Gastroesophageal sphincter (tissue), 4 donors: ENCODE measurements at places on chromosomes 16 and 17. TPM values are rescaled to one million over a fixed set of nuclear protein-coding genes. Genes with fewer than 3 reads are reported as not detected.

- no peak for ATAC-seq
Measured at GRCh38 chr17:34562387-34562786, 17.0 kb upstream of the TMEM132E start.

GRCh38 chr17:42904110-42904469, 3.5 kb downstream of the G6PC1 start:
- no peak for ATAC-seq

- no peak for ATAC-seq
Measured at GRCh38 chr17:603406-604114, 111.1 kb downstream of the VPS53 start.

VTN gene
- total RNA-seq: 0.27 TPM

TENT4B gene
- 13.9 TPM for total RNA-seq

- no peak for ATAC-seq
Measured at GRCh38 chr16:64290461-64290860, 831.4 kb downstream of the CDH11 start.

DPEP2 gene
- 2.3 TPM for total RNA-seq

- ATAC-seq: peak; percentile 46
Measured at GRCh38 chr17:48612854-48613691, 2.0 kb downstream of the HOXB8 start.

TBC1D3 gene
- not detected for total RNA-seq

DNA sequence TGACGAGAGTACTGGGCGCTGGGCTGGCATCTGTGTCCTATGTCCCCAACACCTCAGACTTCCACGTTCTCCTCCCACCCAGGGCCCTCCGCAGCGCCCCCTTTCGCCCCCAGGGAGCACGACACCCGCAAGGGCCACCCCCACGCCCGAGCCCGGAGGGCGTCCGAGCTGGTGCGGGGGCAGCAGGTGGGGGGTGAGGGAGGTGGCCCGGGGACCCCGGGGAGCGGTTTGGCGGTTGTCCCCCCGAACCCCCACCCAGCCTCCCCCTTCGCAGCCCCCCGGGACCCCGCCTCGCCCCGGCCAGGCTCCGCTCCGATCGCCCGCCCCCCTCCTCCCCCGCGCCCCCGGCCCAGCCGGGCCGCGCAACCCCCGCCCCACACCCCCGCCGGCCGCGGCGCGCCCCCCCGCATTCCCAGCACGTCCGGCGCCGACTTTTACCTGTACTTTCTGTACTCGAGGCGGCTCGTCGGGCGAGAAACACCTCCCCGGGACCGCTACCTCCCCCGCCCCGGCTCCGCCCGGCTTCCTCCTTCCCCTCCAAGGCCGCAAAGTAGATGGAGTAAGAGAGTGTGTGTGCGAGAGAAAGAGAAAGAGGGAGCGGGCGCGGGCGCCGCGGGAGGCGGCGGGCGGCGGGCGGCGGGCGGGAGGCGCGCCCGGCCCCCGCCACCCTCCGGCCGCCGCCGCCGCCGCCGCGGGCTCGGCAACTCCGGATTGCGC, 901 bp downstream of the CDYL2 start:
- ATAC-seq: no peak

DNA sequence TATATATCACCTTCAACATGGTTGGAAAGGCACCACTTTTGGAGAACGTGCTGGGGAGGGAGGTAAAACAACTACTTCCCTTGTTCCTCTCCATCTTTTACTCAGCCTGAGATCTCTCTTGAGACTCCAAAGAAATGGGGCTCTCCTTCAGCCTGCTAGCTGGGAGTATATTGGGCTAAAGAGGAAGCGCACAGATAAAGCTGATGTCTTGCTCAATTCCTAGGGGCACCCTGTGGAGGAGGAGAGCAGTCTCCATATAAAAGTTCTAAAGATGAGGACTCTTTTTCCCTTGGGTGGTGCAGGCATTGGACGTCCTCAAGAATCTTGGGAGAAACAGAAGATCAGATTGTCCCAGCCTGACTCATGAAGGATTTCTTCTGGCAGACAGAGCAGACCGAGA, 4.6 kb upstream of the ETV4 start:
- ATAC-seq: no peak

DNA sequence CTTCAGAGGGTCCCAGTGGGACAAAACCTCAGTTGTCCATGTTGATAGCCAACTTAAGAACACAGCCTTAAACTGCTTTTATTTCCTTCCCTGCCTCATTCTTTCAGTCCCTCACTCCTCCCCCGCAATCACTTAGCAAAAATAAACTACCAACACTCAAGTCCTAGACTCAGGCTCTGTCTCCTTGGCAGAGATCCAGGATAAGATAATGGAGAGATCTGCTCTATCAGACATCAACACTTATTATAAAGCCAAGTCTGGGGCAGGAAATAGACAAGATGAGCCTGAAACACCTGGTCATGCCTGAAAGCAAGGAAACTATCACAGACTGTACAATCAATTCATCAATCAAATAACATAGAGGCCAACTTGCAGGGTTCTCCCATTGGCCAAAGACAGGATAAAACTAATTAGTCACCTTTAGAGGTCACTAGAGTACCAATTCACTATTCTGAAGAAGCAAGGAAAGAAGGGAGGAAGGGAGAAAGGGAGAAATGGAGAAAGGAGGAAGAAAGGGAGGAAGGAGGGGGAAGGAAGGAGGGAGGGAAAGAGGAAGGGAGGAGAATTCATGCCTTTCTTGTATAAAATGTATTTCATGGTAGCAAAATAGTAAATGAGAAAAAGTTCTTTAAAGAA, 15.7 kb downstream of the HYDIN start:
- ATAC-seq: no peak

ZFP3 gene
- 5.8 TPM for total RNA-seq

KCNAB3 gene
- total RNA-seq: 0.58 TPM

DNA sequence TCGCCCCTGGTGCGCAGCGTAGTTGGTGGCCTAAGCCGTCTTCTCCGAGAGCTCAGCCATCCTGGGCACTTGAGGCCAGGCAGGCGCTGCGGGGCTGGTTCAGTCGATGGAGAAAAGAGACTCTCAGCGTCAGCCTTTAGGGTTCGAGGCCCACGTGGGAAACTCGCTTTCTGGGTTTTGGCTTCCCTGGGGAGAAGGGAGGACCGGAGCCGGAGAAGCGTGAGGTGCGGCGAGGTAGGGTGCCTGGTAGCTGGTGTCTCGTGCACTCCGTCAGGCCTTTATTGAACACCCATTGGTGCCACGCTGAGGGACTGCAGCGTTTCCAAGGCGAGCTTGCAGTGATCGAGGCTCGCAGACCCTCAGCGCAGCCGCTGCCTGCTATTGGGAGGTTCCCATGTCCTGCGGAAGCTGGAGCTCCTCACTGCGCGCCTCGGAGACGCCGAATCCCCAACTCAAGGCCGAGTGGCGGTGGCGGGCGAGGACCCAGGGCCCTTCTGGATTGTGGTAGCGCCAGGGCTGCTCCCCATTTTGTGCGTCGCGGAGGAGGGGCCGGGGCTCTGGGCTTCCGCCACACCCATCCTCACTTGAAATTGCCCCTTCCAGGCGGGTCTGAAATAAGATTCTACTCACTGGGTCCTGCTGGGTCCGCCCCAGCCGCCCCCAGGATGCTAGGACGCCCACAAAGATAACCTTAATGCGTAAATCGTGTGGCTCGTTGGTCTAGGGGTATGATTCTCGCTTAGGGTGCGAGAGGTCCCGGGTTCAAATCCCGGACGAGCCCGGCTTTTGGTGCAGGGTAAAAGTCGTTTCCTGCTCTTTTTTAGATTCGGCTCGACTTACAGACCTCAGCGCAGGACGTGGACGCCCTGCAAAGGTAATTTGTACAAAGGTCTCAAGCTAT, 1.2 kb downstream of the OR1F1 start:
- ATAC-seq: no peak

DNA sequence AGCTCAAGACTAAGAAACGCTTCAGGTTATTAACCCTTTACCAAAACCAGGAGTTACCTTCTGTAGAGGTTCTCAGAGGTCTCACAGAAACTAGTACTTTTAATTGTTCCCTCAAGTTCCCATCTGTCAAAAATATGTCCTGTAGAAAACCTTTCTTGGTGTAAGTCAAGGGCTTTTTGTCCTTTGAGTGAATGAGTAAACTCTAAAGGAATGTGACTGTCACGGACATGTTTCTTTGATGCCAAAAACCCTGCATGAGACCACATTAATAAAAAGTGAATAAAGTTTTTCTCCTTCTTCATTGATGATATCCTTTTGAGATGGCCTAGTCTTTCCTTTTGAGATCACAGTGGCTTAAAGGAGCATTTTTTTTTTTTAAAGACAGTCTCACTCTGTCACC, 102.9 kb downstream of the NLK start:
- no peak for ATAC-seq

TBX21 gene
- not detected for total RNA-seq

GRCh38 chr16:87263418-87264052, 53.7 kb downstream of the C16orf95 start:
- ATAC-seq: no peak

DNA sequence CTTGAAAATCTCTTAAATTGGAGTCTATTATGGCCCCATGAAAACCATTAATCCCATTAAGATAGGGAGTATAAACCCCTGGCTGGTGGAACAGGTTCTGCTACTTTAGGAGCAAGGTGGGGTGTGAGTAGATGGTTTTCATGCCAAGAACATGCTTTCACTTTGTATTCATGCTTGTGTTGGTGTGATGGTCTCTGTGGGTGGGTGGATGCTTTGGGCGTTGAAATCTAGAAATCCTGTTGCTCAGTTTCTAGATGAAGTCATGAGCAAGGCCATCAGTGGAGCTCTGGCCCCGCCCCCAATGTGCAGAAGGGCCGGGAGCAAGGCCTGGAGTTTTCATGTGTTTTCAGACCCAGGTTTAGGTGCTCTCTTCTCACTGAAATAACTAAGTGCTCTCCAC, 20.1 kb downstream of the PLD6 start:
- ATAC-seq: no peak

KCNJ2 gene
- 11.3 TPM for total RNA-seq

DNA sequence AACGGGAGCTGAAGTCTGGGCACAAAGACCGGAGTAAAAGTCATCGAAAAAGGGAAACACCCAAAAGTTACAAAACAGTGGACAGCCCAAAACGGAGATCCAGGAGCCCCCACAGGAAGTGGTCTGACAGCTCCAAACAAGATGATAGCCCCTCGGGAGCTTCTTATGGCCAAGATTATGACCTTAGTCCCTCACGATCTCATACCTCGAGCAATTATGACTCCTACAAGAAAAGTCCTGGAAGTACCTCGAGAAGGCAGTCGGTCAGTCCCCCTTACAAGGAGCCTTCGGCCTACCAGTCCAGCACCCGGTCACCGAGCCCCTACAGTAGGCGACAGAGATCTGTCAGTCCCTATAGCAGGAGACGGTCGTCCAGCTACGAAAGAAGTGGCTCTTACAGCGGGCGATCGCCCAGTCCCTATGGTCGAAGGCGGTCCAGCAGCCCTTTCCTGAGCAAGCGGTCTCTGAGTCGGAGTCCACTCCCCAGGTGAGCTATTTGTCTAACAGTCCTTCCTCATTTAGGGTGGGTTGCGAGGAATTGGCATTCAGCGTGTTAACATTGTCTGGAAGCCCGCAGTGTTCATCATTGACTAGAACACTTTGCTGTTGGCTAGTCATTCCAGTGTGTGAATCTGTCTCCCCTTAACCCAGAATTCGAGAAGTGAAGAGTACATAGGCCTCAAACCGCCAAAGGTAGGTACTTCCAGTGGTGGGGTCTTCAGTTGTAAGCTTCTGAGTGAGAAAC, 1.5 kb downstream of the CDK12 start:
- no peak for ATAC-seq

DNA sequence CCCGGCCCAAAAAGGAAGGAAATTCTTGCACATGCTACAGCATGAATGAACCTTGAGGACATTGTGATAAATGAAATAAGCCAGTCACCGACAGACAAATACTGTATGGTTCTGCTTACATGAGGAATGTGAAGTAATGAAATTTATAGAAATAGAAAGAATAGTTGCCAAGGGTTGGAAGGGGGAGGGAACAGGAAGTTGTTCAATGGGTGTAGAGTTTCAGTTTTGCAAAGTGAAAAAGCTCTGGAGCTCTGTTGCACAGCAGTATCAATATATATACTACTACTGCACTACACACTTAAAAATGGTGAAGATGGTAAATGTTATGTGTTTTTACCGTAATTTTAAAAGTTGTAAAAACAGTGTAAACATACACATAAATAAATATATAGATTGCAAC, 43.7 kb downstream of the PKD1L3 start:
- ATAC-seq: no peak

GRCh38 chr16:73912281-73912680, 384.3 kb upstream of the PSMD7 start:
- no peak for ATAC-seq

SPATA32 gene
- not detected for total RNA-seq

DNA sequence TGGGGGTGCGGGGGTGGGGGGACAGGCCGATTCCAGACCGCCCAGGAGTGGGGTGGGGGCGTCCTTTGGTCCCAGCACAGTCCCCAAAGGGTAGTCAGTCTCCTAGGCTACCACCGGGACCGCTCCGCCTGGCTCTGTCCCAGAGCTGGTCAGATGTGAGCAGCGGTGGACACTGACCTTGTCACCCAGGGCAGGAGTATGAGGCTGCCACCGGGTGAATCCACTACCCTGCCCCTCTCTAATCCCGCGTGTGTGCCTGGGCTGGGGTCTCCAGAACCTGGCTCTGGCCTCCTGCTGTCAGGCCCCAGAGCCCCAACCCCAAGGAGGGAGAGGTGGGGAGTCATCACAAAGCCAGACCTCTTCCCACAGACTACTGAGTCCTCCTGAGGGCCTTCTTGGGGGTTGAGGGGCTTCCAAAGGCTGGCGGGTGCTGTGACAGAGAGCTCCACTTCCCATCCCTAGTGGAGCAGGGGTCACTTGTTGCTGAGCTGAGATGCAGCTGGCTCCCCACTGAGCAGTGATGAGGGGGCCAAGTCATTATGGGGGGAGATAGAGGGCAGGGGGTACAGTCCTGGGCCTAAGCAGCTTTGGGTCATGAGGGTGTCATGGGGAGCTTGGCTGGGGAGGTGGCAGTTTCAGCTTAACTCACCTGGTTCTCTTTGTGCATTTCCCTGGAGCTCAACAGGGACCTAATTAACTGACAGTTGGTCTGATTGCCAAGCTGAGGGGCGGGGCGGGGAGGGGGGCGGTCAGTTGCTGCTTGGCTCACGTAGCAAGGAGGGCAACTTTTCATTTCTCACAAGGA, 1.2 kb downstream of the PPP1R1B start:
- ATAC-seq: peak; percentile 6

- no peak for ATAC-seq
Measured at GRCh38 chr17:59001158-59001814, 105.4 kb downstream of the TRIM37 start.

DNA sequence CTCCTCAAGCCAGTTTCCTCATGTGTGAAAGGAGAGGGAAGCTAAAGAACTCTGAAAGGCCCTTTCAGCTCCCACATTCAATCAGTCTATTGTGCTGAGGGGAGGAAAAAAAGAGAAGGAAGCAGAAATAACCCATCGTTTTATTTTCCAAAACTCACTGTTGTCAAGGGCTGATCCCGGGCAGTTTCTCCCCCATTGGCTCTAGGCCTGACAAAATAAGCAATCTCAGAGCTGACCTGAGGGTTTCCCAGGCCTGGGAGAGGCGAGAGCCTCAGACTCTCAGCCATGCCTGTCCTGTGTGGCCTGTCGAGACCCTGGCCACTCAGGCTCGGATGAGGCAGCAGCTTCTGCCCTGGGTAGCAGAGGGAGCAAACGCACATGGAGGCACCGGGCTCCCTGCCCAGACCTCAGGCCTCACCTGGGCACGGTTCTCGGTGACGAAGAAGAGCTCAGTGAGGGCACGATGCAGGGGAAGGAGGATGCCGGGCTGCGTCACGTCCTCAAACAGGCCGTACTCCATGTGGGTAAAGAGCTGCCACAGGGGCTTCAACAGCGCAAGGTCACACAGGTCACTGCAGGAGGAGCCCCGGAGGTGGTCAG, 45.0 kb upstream of the ATP2A3 start:
- no peak for ATAC-seq

GRCh38 chr17:59181481-59181880, 25.9 kb downstream of the PRR11 start:
- ATAC-seq: no peak
